PC-9 (cell line): ENCODE measurements at places on chromosomes 2 and 18. TPM values are rescaled to one million over a fixed set of nuclear protein-coding genes. Genes with fewer than 3 reads are reported as not detected.

LRATD1 gene
- 3.8 TPM in 2 replicates for total RNA-seq

RBBP8 gene
- total RNA-seq = 22.0 and 28.4 TPM in 2 replicates

DNA sequence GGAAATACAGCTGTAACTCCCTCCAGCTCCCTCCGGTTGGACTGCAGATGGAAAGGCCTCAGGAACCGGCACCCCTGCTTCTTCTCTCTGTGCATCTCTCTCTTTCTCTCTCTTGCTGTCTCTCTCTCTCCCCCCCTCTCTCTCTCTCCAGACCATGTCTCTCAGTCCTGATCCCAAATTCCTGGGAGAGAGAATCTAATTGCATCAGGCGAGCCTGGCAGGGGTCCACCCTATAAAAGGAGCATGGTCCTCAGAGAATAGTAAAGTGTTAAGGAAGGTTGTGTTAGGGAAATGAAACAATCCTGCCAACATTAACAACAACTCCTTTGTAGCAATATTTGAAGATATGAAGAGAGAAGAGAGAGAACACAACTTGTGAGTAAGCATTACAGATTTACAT is 36.7 kb downstream of the VIT start:
- H3K27ac ChIP-seq = no peak overlapping the region
- no peak overlapping the region for H3K4me3 ChIP-seq
- no peak for DNase-seq
- H3K4me1 ChIP-seq = peaks cover 14% of the 10 kb centered on the region
- no peaks in the 10 kb centered on the region for H3K36me3 ChIP-seq

DNA sequence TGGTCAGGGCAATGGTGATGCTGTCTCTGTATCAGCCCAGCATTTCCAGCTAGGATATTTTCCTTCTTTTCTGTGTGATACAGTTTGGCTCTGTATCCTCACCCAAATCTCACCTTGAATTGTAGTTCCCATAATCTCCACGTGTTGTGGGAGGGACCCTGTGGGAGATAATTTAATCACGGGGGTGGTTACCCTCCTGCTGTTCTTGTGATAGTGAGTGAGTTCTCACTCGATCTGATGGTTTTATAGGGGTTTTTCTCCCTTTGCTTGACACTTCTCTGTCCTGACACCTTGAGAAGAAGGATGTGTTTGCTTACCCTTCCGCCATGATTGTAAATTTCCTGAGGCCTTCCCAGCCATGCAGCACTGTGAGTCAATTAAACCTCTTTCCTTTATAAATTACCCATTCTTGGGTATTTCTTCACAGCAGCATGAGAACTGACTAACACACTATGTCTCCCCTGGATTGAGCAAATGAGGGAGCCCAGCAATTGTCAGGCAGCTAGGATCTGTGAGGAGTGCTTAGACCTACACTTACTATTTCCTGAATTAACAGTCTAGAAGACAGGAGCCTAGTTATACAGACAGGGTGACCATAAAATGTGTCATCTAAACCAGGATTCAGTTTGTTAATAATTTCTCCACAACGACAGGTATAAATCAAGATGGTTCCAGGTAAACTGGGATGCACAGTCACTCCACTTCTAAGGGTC is 6.0 kb downstream of the SCN2A start:
- H3K36me3 ChIP-seq = no peaks in the 10 kb centered on the region
- no peak overlapping the region for H3K4me3 ChIP-seq
- H3K27me3 ChIP-seq = no peaks in the 10 kb centered on the region
- DNase-seq = no peak
- no peak overlapping the region for H3K27ac ChIP-seq

DNA sequence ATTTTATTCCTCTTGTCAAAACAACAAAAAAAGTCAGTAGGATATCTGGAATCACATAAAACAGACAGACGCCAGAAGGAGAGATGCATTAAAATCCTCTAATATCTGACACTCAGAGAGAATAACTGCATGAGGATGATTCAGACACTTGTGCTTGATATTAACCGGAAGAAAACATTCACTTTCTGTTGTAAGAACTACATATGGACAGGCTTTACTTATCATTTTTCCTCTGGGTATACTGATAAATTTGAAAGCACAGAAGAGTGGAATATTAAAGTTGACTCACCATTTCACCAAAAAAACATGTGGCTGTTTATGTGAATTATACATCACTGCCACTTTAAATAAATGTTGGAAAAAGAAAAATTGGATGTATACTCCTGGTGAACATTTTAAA is 589.1 kb upstream of the CDH2 start:
- no peak overlapping the region for H3K27ac ChIP-seq
- H3K36me3 ChIP-seq = no peaks in the 10 kb centered on the region
- no peaks in the 10 kb centered on the region for H3K4me1 ChIP-seq
- H3K27me3 ChIP-seq = no peaks in the 10 kb centered on the region
- no peak overlapping the region for H3K4me3 ChIP-seq

SLC16A14 gene
- total RNA-seq = 0.57 and 1.4 TPM in 2 replicates

DNA sequence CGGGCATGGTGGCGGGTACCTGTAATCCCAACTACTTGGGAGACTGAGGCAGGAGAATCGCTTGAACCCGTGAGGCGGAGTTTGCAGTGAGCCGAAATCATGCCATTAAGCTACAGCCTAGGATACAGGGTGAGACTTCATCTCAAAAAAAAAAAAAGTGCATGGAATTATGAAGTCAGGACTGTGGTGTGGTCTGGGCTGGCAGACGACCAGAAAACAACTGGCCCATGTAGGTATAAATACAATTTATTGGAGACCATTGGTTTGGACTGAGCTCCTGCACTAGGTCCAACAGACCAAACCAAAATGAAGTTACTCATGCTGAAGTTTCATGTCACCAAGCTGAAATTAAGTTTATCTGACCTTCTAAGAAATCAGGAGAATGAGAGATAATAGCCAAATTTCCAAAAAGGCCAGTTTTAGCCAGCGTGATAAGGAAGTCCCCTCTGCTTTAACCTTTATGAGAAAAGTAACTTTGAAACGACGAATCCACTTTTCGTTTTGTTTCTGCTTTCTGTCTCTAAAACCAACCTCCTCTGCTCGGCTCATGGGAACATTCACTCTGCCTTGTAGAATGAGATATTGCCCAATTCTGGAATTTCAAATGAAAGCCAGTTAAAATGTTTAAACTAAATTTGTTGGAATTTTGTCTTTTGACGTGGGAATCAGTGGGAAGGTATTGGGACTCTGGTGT is 17.7 kb upstream of the RAB10 start:
- H3K4me1 ChIP-seq = peaks cover 61% of the 10 kb centered on the region
- no peak for DNase-seq
- no peak overlapping the region for H3K27ac ChIP-seq
- no peaks in the 10 kb centered on the region for H3K36me3 ChIP-seq
- no peaks in the 10 kb centered on the region for H3K27me3 ChIP-seq

DNA sequence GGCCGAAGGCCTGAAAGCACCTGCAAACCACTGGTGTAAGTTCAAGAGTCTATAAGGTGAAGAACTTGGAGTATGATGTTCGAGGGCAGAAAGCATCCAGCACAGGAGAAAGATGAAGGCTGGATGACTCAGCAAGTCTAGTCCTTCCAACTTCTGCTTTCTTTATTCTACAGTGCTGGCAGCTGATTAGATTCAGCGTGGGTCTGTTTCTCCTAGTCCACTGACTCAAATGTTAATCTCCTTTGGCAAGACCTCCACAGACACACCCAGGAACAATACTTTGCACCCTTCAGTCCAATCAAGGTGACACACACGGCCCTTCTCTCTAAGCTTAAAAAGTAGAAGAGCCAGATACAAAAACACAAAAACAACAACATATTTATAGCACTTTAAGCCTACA is 43.4 kb downstream of the NMS start:
- DNase-seq = no peak
- H3K4me3 ChIP-seq = no peak overlapping the region
- H3K27me3 ChIP-seq = peaks cover 64% of the 10 kb centered on the region
- no peaks in the 10 kb centered on the region for H3K4me1 ChIP-seq
- no peak overlapping the region for H3K27ac ChIP-seq
